Camera-type eye (tissue), 1 donor: ENCODE measurements at places on chromosomes 12 and 14. TPM values are rescaled to one million over a fixed set of nuclear protein-coding genes. Genes with fewer than 3 reads are reported as not detected.

The CRACR2A gene
- total RNA-seq = 2.7 TPM

The DAO gene
- not detected for total RNA-seq

The SLC17A8 gene
- 3.6 TPM for total RNA-seq

The KERA gene
- total RNA-seq = 52.3 TPM

The NPFF gene
- not detected for total RNA-seq

The CFAP54 gene
- 4.7 TPM for total RNA-seq

The CIT gene
- 21.7 TPM for total RNA-seq

The KRT2 gene
- not detected for total RNA-seq

The C12orf76 gene
- 46.6 TPM for total RNA-seq

The LRP1-AS gene
- total RNA-seq = 3.4 TPM

The KRT74 gene
- total RNA-seq = not detected
